ENCODE measurements at places on chromosomes 7 and 10.

DNA sequence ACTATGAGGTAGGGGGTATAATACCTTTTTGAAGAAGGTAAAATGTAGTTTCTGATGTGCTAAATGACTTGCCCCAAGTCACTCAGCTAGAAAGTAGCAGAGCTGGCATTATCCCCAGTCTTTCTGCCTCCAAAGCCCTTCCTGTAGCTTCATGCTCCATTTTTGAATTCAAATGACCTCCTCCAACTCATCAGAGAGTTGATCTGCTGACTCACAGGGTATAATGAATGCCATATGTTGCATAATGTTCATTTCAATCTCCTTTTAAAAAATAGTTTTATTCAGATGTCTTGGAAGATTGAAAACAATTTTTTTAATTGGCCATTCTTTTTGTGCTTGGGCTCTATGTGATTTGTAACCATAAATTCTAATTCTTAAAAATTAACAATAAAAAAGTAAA lies 272.8 kb upstream of the IMMP2L start:
- DNase-seq, result peak; percentile 83

DNA sequence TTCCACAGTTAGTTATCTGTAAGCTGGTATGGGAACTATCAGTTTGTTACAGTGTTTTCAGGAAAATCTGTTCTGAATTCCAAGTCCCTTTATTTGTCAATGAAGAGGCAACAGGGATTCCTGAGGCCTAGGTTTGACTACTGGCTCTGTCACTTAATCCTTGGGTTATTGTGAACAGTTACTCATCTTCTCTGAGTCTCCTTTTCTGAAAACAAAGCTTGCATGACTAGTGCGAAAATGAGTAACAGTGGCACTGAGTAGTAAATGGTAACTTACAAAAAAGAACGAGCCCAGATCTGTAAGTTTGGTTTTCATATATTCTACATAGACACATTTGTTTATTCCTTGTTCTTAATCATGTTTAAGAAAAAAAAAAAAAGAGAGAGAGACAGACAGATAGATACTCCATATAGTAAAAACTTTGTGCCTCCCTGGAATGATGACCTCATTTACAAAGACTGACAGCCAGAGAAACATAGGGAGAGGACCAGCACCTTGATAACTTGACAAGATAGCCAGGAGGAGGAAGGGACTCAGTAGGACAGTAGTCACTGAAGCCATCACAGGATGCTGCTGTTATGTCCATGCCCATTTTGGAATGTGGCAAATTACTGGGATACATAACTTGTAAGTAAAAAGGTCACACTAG lies 1.9 kb downstream of the MRPS33 start:
- no peak for DNase-seq

DNA sequence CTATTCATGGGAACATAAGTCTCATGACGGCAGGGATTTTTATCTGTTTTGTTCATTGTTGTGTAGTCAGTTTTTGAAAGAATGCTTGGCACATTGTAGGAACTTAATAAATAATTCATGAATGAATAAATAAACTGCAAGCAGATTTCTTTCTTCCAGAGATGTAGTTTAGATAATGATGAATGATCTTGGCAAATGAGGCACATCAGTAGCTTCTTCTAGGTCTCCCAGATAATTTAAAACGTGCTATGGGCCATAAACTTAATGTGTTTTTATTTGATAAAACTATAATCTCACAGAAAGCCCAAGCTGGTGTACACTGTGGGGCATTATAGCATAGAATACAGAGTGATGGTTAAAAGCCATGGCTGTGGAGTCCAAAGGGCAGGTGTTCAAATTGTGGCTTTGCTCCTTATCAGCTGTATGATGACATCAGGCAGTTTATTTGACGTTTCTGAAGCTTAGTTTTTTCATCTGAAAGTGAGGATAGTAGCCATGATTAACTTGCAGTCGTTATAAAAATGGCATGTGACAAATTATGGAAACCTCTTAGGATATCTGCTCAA lies 3.5 kb downstream of the MGAM start:
- no peak for DNase-seq

DNA sequence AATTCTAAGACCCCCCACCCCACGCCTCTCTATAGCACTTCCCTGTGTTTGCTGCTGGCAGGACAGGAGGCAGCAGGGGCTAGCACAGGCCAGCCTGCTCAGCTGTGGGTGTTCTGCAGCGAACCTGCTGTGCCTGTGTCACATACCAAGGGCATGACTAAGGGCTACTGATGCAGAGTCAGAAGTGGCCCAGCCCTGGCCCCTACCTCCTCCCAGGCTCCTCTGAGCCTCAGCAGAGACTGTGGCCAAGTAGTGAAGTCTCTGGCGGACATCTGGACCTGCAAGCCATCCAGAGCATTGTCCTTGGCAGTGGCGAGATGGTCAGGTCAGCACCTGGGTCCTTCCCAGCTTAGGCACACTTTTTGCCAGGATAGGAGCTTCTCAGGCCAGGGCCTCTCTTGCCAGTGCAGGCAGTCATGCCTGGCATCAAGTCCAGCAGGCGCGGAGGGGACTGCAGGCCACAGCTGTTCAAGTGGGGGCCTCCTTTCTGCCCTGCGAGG lies 116.3 kb upstream of the RET start:
- no peak for DNase-seq

DNA sequence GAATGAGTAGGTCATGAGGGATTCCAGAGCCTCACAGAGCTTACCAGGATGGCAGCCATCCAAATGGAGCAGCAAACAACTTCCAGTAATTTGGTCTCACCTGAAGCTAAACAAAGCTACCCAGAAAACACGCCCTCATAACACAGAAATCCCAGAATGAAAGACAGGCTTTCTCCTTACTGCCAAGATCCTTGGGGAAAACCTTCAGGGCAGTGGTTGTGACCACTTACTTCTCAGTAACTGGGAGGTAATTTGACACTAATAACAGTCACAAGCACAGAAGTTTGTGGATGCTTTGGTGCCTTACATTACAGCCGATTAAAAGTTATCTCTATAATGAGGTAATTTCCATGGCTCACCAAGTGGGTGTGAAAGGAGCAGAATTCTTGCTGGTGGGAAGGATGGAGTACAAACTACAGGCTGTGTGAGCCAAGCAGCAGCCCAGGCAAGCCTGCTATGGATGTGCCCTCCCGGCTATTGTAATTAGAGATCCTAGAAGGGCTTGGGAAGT lies 10.4 kb downstream of the WDR91 start:
- peak; percentile 36 for DNase-seq

- no peak for DNase-seq
Measured at GRCh38 chr7:126303926-126304325, 948.8 kb downstream of the GRM8 start.

DNA sequence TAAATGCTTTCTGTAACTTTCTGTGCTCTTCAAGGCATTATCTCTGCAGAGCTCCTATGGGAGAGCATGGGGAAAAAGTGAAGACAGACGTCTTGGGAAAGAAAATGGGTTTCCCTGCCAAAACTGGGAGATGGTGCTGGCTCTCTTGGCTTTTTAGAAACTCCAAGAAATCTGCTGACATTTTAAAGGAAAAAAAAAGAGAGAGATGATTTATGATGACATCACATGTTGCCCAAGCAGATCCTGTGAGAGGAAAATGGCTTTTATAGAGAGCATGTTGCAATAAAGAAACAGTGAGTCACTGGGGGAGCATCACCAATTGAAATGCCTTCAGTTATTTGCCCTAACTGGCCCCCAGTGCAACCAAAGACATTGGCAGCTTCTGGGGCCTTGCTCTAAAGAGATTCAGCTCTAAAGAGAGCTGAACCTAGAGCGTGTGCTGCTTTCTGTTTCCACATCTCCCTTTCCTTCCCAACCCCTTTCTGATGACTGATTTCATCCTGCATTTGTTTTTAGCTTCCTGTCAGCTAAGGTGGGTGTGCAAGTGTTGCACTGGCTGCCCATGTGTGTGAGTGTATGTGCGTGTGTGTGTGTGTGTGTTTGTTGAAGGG lies 37.7 kb downstream of the LRMDA start:
- DNase-seq, result peak; percentile 53

GRCh38 chr7:48660306-48660870 lies 264.0 kb upstream of the CDC14C start:
- DNase-seq, result no peak

DNA sequence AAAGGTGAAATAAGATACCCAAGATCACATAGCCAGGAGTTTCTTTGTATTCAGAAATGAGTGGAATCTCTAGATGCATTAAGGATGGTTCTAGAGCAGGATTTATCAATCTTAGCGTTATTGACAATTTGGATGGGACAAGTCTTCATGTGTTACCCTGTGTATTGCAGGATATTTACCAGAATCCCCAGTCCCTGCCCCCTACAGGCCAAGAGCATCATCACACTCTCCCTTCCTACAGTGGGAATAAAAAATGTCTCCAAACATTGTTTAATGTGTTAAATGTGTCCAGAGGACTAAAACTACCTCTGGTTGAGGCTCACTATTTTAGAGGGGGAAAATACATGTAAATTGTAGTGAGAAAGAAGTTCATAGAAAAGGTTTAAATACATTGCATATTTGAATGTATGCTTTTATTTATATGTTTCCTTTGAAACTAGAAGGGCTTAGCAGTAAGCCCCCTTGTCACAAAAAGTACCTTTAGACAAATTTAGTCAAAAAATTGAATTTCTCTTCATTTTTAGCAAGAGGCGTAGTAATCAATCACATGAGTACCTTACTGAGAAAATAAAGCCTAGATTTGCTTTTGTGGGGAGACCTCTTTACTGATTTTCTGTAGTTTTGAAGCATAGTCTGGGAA lies 141.2 kb downstream of the MLLT10 start:
- peak; percentile 3 for DNase-seq

DNA sequence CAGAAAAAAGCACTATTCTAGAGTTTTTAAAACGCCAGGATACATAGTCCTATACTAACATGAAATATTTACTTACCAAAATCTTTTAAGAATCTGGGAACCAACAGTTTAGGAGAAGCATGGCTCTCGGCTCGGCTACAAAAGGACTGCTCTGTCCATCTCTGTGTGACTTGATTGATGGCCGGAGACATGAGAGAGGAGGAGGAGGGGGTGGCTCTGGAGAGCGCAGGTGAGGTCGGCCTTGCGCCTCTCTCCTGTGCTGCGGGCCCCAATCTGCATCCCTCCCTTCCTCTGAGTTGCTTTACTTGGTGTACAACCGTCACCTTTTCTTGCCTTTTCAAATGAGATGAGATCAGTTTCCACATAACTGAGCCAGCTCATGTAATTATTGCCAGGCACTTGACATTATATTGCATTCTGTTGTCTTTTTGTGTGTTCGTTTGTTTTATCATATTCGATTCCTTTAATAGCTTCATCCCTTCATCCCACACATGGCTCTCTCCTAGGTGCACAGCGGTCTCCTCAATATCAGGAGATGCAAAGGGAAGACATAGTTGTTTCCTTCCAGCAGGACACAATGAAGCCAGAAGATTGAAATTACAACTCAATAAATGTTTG lies 87.8 kb upstream of the KLF6 start:
- no peak for DNase-seq

All from astrocyte of the cerebellum (primary cell).